ENCODE measurements at places on chromosomes 5 and 9.

DNA sequence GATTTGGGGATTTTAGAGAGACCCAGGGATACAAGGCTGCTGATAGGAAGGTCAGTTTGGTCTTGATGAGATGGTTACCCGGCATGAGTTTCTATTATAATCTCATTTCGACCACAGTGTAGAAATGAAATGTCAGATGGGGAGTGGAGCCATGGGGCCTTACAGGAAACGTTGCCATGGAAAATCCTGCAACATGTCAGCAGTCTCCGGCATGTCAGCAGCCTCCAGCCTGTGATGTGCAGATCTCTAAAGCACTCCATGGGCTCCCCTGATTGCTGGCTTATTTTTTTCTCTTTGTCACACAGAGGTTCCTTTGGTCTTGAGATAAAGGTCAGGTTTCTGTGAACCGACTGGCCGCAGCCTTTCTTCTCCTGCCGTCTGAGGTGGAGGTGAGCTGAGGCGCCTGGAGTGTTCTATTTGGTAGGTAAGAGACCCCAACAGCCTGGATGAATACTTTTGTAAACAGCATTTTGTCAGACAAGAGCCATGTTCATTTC is 208.7 kb upstream of the DAP start:
- DNase-seq: no peak

- no peak for DNase-seq
These were observed 101.3 kb upstream of the LARP1 start for GRCh38 chr5:154653764-154654485.

GRCh38 chr9:112863214-112863613 is 27.5 kb downstream of the SLC46A2 start:
- DNase-seq: no peak

- DNase-seq: no peak
These were observed 145.3 kb upstream of the ADCY2 start for GRCh38 chr5:7250611-7251010.

DNA sequence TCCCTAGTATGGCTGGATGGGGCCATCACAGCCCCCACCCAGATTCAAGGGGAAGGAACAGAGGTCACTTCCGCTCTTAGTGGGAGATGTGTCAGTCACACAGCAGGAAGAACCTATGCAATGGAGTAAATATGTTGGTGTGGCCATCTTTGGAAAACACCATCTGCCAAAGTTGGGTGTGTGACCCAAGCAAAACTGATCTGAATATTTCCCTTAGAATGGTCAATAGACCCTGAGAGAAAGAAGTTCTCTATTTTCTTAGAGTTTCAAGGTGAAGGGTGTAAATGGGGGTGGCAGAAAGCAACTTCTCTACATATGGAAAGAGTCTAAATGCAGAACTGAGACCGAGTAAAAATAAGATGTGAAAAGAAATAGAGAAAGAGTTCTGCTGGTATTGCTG is 212.7 kb downstream of the ESM1 start:
- DNase-seq: no peak

GRCh38 chr5:176770431-176770830 is 39.9 kb upstream of the UNC5A start:
- DNase-seq: no peak

GRCh38 chr5:34533582-34534522 is 122.3 kb upstream of the RAI14 start:
- DNase-seq: no peak

- DNase-seq: no peak
These were observed 4.4 kb upstream of the NFIB start for GRCh38 chr9:14318361-14318760.

GRCh38 chr5:102811972-102812371 is 56.9 kb downstream of the PAM start:
- DNase-seq: no peak

GRCh38 chr9:96758845-96759673 is 18.8 kb downstream of the ZNF510 start:
- no peak for DNase-seq

GRCh38 chr5:83285661-83286398 is 185.7 kb upstream of the VCAN start:
- no peak for DNase-seq

GRCh38 chr5:161400583-161400982 is 145.9 kb downstream of the GABRB2 start:
- DNase-seq: no peak

DNA sequence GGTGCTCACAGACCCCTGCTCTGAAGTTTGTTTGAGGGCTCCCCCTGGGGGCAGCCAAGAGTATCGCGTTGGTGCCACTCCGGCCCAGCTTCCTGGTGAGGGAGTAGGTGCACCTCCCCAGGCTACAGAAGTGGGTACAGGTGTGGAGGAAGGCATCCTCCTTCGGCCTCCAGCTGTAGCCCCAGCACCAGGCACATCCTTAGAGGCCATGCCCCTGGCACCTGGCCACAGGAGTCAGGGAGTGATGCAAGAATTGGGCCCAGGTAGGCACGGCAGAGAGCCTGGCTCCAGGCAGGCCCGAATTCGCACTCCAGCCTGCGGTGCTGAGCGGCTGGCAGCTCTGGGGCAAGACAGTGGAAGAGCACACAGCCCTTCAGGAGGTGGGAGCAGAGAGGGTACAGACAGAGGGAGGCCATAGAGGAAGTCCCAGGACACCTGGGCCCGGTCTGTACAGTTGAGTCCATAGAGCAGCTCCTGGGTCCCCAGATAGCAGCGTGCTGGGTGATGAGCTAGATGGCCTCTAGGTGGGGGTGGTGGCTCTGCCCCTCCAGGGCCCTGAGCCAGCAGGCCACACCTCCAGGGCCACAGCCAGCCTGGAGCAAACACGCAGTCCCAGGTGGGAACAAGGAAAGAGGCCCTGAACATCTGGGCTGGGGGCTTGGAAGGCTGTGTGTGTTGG is 2.4 kb downstream of the SAPCD2 start:
- DNase-seq: peak; percentile 68

GRCh38 chr5:172943906-172944305 is 15.3 kb upstream of the RPL26L1 start:
- DNase-seq: no peak

DNA sequence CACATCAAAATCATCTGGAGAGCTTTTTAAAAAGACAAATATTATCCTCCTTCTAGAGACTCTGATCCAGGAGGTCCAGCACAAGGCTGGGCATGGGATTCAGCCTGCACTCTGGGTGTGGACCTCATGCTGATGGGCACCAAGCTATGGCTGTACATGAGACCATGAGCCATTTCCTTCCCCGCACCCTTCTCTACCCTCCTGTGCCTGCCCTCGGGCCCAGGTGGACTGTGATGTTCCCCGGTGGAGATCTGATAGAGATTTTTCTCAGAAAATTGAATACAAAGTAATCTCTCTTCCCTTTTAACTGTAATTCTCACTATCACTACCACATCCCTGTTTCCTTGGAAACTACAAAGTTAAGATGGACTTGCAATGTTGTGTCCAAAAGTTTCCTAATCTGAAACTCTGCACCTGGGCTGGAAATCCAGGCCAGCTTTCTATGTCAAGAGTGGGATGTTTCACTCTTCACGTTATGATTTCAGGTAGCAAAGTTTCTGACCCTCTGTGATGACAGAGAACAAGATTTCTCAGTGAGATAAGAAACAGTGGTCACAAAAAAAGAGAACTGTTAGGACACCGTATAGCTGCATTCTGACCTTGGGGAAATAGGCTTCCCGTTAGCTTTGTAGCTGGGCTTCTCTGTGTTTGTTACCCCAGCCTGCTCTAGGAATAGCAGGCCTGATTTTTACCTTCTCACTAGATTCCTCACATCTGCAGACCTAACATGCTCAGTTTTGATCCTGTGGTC is 11.5 kb downstream of the SFXN1 start:
- DNase-seq: no peak

DNA sequence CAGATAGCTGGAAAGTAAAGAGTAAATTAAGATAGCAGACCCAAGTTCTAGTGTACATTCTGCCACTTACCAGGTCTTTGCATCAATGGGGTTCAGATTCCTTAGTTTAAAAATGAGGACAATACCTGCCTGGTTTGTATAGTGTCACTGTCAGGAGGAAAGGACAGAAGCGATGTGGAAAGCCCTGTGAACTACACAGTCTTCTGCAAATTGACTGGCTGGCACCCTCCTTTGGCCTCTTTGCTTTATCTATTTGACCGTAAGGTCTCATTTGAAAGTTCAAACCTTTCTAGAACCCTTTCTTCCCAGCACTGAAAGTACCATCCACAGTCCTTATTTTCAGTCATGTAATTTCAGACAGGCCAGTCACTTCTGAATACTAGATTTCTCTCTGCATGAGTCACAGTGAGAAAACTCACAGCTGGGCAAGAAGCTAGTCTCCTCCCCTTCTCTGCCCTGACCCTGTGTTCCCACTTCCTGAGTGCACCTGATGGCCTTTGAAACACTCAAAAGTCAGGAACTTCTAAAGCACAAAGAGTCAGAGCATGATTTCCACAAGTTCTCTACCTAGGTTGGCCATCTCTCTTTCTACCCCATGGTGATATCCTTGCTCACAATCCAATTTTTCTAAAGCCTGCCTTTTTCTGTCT is 91.3 kb upstream of the RASEF start:
- DNase-seq: no peak

DNA sequence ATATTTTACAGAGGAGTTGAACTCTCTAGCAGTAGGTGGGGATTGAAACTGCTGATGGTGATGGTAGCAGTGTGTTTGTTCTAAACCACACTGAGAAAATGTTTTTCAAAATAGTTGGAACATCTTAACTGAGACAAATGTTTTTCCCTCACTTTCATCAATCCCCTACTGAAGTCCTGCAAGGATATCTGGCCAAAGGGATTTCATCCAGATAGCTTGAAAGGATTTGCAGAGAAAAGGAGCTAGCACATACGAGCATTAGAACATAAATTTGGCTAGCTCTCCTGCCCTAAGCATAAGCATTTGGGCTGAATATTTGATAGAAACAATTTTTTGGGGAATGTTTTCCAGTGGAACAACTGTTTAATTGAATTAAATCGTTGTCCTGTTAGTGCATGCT is 153.9 kb downstream of the CDH9 start:
- DNase-seq: no peak

GRCh38 chr5:3656803-3657202 is 61.2 kb downstream of the IRX1 start:
- no peak for DNase-seq

- DNase-seq: no peak
These were observed 77.0 kb upstream of the GNA14 start for GRCh38 chr9:77725046-77725694.

- no peak for DNase-seq
These were observed 117.5 kb upstream of the CDH6 start for GRCh38 chr5:31075981-31076380.

- DNase-seq: no peak
These were observed 7.5 kb downstream of the LHX6 start for GRCh38 chr9:122221183-122221811.

GRCh38 chr9:135343837-135344522 is 135.6 kb upstream of the PPP1R26 start:
- DNase-seq: no peak

DNA sequence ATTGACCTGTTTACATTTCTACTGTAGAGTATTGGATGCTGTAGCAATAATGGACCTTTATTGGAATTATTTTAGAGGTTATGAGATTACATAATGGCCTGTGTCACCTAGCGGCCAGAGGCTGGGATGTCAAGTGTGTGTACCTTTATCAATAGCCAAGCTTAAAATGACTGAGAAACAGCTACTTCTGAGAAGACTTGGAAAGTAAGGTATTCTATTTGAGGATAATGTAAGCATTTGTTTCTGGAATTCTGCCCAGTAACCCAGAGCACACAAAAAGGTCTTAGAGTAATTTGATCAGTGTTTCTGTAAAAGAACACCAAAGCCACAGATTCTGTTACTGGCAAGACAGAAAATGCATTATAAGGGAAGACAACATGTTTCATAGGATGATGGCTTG is 116.8 kb downstream of the MACIR start:
- no peak for DNase-seq

GRCh38 chr9:7376833-7377232 is 422.7 kb downstream of the DMAC1 start:
- DNase-seq: no peak

DNA sequence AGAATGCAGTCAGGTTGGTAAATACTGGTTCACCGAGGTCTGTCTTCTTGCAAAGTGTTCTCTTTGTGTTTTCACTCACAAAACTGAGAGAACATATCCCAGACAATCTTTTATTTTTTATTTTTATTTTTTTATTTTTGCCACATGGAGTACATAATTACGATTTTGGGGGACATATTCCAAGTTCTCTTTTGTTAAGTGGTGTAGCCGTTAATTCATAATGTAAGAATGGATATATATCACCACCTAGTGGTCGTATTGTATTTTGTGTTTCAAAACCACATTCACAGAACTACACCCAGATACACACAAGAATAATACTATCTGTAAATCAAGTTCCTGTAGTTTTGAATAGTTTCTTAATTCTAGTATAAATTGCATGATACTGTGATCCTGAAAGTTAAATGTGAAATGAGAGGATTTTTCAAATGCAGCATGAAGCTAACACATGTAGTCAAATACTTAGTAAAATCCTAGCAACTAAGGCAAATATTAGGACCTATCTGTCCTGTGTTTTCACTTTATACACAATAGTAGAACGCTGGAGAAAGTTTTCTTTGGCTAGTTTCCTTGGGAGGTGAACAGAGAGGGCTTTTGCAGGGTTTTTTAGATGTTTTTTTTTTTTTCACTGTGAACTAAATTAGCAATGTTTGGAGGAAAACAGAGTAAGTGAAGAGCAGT is 92.7 kb downstream of the VCAN start:
- DNase-seq: no peak

DNA sequence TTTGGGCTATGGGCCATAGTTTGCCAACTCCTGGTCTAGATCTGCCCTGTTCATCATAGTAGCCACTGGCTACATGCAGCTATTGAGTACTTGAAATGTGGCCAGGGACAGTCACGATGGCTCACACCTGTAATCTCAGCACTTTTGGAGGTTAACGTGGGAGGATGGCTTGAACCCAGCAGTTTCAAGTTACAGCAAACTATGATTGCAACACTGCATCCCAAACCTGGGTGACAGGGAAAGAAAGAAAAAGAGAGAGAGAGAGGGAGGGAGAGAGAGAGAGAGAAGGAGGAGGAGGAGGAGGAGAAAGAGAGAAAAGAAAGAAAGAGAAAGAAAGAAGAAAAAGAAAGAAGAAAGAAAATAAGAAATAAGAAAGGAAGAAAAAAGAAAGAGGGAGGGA is 5.1 kb upstream of the GMCL2 start:
- DNase-seq: no peak

- no peak for DNase-seq
These were observed 22.7 kb downstream of the CYFIP2 start for GRCh38 chr5:157288405-157289163.

DNA sequence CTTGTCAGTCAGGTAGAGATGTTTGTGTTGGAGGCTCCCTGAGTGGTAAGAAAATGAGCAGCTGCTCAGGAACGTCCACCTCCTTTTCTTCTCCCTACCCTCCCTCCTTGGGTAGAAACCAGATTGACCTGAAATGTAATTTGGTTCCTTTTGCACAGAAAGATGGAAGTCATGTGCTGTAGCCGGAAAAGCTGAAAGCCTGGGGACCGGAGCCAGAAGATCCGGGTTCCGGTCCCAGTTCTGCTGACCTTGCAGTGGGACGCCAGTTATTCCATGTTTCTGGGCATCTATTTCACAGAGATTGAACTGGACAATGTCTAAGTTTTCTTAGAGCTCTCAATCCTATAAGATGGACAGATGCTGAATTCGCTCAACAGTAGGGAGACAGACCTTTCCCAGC is 40.1 kb downstream of the SLC36A1 start:
- no peak for DNase-seq

Measured in stimulated activated CD8-positive, alpha-beta memory T cell treated with anti-CD3 and anti-CD28 coated beads, Interleukin-4, amount 100 ng/mL, for 4 hours (primary cell).